ENCODE measurements at places on chromosomes 6 and 20.

DNA sequence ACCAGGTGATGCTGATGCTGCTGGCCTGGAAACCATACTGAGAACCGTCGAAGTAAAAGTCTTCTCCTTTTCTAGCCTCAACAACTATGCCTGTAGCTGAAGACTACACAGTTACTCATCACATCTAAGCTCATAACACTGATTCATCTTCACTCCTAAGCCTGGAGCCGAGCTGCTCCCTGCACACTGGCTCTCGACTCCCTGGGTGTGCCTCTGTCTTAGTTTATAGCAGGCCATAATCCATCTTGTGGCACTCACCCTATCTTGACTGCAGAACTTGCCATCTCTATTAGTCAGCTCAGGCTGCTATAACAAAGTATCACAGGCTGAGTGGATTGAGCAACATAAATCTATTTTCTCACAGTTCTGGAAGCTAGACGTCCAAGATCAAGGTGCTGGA, 191.0 kb downstream of the UNC5CL start:
- DNase-seq: no peak

DNA sequence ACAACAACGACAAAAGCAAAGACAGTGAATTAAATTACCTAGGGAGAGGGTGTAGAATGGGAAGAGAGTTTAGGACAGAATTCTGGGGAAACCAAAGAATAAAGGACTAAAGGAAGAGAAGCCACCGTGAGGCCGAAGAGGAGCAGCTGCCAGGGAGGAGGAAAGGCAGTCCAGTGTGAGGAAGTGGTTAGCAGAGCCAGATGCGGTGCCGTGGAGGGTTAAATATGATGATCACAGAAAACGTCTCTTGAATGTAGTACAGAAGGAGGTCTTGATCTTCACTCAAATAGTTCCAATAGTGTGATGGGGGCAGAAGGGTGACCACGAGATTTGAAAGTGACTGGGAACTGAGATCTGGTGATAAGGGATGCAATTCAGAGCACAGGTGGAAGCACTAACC, 67.7 kb downstream of the TMEM244 start:
- no peak for DNase-seq

DNA sequence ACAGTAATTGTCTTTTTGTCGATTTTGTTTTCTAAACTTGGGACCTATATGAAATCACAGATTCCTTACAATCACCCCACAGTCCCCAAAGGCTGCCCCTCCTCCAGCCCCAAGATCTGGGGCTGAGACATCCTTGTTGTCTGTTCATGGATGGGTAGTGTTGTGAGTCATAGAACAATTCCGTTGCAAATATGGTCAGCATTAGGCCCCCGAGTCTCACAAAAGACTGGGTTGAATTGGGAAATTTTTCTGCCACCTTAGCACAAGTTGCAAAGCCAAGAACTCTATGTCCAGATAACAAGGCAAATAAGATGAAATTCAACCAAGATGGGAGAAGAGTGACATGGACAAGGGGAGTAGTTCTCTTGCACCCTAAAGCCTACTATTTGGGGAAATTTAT, 10.5 kb upstream of the TAB2 start:
- no peak for DNase-seq

DNA sequence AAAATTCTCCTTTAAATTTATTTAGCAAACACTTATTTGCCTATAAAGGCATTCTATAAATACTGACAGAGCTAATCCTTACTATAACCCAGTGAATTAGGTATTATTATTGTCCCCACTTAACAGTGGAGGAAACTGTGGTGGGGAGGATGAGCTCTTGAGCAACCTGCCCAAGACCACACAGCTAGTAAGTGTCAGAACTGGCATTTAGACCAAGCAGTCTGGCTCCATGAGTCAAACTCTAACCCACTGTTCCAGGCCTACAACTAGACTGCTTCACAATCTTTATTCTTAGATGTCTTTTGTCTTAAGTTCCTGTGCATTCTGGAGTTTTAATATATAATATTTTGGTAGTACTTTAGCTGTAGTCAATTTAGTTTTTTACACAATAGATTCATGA, 530.8 kb downstream of the BCKDHB start:
- no peak for DNase-seq

DNA sequence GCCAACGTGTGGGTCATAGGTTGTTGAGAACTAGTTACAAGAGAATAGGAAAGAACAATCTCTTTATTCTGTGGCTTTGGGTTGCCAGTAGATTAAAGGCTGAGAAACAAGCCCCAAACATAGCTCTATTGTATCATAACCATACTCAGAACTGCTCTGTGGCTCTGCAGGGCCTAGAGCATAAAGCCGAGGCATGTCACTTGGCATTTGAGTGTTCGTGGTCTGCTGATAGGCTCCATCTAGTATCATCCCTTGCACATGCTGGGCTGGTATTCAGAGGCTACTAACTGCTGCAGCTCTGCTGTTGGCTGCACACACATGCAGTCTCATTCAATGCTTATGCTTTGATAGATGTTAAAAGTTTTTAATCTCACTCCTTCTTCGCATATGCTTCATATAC, 157.9 kb downstream of the OGFRL1 start:
- DNase-seq: no peak

GRCh38 chr6:170095273-170095981, 195.5 kb downstream of the DLL1 start:
- DNase-seq: peak; percentile 80

- no peak for DNase-seq
These were observed 4.9 kb upstream of the ANKRD60 start for GRCh38 chr20:58233393-58233792.

DNA sequence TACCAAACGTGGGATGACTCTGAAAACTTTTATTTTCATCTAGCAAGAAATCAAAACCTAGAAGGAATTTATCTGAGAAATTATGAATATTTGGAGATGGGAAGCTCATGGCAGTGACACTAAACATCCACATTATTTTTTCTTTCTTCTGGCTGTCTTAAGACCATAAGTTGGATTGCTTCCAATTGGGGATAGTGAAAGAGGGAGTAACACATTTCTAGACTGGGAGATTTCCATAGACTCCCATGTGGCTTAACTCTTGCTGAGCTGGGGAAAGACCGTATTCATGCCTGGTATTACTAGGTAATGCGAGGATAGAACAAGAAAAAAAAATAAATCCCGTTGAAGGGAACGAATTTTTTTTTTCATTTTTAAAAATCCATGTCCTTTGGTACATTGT, 120.0 kb downstream of the UTRN start:
- DNase-seq: no peak

GRCh38 chr6:126803769-126804168, 314.7 kb upstream of the RSPO3 start:
- DNase-seq: no peak

DNA sequence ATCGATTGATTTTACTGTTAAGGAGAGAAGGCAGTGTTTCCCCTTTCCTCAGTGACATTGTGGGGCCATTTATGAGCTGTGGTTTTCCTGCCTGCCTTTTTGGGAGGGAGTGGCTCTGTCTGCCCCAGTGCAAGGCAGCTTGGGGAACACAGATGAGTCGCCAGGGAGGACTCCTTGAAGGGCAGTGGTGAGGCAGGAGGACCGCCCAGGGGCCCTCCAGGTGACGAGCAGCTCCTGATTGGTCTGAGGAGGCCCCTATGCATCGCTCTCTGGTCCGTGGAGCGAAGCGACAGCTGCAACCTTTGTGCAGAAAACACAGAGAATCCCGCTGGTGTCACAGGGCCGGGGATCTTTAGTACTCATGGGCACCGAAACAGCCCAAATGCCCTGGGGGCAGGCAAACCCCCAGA, 100.3 kb downstream of the TMEM242 start:
- DNase-seq: peak; percentile 82

GRCh38 chr6:150177952-150178520, 35.2 kb downstream of the PPP1R14C start:
- no peak for DNase-seq

DNA sequence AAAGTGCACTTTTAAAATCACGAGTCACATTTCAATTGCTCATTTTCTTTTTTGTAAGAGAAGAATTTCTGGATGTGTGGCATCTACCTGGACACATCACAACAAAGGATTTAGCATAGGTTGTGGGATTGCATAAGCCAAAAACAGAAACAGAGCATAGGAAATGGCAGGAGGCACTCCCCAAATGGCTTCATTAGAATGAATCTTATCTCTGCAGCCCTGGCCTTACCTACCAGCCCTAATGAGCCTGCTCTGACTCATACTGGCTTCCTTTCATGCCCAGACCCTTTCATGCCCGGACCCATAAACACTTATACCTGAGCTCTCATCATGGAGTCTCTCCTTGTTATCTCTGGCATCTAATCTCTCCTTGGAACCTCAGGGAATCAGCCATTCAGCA, 23.9 kb upstream of the SPTLC3 start:
- DNase-seq: no peak

DNA sequence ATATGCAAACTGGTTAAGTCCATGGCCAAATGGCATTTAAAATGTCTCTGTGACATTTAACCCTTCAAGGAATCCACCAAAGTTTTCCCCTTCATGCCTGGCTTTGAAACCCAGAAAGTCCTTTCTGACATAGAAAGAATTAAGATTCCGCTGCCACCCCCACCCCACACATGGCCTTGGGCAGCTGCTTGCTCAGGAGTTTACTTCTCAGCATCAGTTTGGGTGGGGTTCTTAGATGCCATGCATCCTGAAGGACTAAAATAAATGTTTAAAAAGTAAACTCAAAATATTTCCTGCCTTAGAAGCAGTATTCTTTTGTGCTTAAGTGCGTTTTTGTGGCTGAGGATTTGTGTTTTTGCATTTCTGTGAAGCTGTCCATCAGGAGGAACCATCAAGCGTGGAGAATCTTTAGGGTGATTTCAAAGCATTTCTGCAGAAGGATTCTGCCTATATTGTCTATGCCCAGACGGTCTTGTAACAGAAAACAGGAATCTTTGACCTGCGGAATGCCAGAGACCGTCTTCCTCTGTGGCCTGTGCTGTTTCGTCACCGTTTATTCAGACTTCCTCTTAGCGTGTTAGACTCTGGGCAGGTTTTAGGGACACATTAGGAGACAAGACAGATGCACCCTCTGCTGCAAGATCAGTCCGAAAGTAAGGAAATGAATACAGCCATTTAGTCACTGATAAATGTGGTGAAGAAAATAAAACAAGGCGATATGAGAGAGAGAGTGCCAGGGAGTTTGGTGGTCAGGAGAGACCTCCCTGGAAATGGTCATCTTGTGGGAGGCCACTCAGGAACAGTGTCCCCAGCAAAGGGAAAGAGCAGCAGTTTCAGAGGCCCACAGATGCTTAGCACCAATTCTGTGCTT, 6.2 kb downstream of the DUSP22 start:
- peak; percentile 82 for DNase-seq

- no peak for DNase-seq
These were observed 521.7 kb downstream of the EPM2A start for GRCh38 chr6:145213614-145214013.

GRCh38 chr6:146598772-146599405, at the start of gene ADGB:
ADGB (plus strand) TSS chr6:146598972; CDS start chr6:146599041, 69 bp downstream.
- no peak for DNase-seq

DNA sequence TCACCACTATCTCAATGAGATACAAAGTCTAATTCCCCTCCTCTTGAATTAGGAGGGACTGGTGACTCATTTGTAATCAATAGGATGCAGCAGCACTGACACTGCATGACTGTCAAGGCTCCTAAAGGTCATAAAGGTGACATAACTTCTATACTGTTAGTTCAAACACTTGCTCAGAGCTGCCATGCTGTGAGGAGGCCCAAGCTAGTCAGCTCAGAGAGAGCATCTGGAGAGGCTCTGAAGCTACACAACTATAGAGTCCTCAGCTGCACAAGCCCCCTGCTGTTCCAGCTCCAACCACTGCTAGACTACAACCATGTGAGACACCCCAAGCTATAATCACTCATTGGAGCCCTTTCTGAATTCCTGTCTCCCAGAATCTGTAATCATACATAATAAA, 17.0 kb upstream of the HEY2 start:
- DNase-seq: no peak

GRCh38 chr6:115863211-115863610, 197.5 kb downstream of the FRK start:
- DNase-seq: no peak
